ENCODE measurements at places on chromosomes 2 and 18. TPM values are rescaled to one million over a fixed set of nuclear protein-coding genes. Genes with fewer than 3 reads are reported as not detected.

Gene CD8B
- total RNA-seq: not detected

Gene UGT1A7
- 2.5 TPM for total RNA-seq

Gene CNDP1
- 0.16 TPM for total RNA-seq

Gene TUBA4B
- total RNA-seq: not detected

Gene UPP2
- total RNA-seq: 0.16 TPM

Gene PTCD3
- 159 TPM for total RNA-seq

Gene PLGLB2
- total RNA-seq: 3.9 TPM

Gene EPAS1
- 42.8 TPM for total RNA-seq

Gene HOXD13
- total RNA-seq: 14.9 TPM

Gene SLC8A1
- 280 TPM for total RNA-seq

Gene OR6B2
- not detected for total RNA-seq

Gene DAPL1
- total RNA-seq: not detected

Gene XDH
- 2.1 TPM for total RNA-seq

Gene LRRC30
- 0.32 TPM for total RNA-seq

Gene SH3RF3
- total RNA-seq: 3.6 TPM

Gene DSC3
- total RNA-seq: 9.4 TPM

Gene TFCP2L1
- 1.2 TPM for total RNA-seq

Gene NT5DC4
- total RNA-seq: not detected

Gene PPM1G
- 30.0 TPM for total RNA-seq

Gene SEPTIN10
- total RNA-seq: 140 TPM

Gene CDC42EP3
- 34.3 TPM for total RNA-seq

Gene FAM124B
- 13.1 TPM for total RNA-seq

Gene DSEL
- 49.3 TPM for total RNA-seq
